Cortex of kidney (tissue), 1 donor: ENCODE measurements at places on chromosomes 2 and 18.

GRCh38 chr2:9230881-9231280 is 24.3 kb downstream of the ASAP2 start:
- no peak for DNase-seq

DNA sequence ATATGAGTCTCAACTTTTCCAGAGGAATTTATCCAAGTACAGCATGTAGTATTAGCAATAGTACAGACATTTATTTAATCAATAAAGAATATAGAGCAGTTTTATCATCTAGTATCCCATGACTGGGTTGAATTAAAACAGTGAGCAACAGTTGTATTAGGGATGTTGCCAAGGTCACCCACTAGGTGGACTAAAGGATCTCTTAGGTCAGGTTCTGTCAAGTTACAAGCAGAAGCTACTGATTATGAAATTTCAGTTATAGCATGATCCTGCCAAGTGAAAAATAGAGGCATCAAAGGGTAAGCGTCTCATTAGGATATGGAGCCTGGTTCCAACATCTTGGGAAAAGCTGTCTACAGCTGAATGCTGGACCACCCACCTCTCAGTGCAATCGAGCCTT is 52.1 kb upstream of the LAPTM4A start:
- no peak for DNase-seq

GRCh38 chr2:8270699-8271098 is 411.2 kb upstream of the ID2 start:
- DNase-seq, result no peak

DNA sequence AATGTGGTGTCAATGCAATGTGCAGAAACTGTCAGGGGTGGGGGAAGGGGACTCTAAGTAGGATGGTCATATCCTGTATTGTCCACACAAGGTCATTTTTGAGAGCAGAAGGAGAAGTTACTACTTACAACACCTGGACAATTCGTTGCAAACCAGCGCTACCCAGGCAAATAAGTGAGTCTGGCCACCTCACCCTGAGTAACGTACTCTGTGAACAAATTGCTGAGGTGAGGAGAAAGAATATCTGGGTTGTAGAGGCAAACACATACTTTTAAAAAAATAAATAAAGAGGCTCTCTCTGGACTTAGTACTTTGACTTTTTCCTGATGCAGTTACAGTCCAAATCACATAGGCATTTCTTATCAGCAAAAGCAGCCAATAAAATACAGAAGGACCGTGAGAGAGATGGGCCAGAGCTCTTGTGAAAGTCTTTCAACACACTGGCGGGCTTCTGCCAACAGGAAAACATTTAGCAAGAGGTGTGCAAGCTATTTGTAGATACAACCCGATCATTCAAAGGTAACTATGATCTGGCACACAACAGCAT is 268.2 kb upstream of the ID2 start:
- no peak for DNase-seq

- DNase-seq, result no peak
These were observed 140.6 kb upstream of the DNMT3A start for GRCh38 chr2:25482341-25482740.

GRCh38 chr2:1236606-1237005 is 176.7 kb upstream of the TPO start:
- DNase-seq, result no peak

- no peak for DNase-seq
These were observed 31.9 kb downstream of the ADI1 start for GRCh38 chr2:3487432-3487831.

- no peak for DNase-seq
These were observed 394.7 kb downstream of the FBXO15 start for GRCh38 chr18:73752965-73753364.

- no peak for DNase-seq
These were observed 33.5 kb downstream of the NOSTRIN start for GRCh38 chr2:168835969-168836368.

DNA sequence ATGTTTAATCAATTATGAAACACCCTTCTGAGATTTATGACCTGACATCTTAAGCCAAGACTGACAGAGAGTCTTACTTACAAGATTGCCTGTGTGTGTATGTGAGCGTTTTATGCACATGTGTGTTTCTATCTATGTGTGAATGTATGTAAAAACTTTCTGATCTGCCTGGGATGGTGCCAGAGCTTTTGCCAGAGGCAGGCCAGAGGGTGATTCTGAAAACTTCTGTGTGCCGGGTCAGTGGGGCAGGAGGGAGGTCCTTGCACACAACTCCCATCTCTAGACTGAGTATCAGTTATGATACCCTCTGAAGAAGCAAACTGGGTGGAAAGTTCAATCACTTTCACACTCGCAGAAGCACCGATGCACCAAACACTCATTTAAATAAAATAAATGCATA is 335.0 kb upstream of the NT5C1B start:
- no peak for DNase-seq

- no peak for DNase-seq
These were observed 694.5 kb downstream of the ADCYAP1 start for GRCh38 chr18:1599196-1599595.

GRCh38 chr2:216341121-216341520 is 31.2 kb downstream of the MARCHF4 start:
- DNase-seq, result no peak

- DNase-seq, result no peak
These were observed 203.9 kb downstream of the SMAD2 start for GRCh38 chr18:47726550-47726949.

DNA sequence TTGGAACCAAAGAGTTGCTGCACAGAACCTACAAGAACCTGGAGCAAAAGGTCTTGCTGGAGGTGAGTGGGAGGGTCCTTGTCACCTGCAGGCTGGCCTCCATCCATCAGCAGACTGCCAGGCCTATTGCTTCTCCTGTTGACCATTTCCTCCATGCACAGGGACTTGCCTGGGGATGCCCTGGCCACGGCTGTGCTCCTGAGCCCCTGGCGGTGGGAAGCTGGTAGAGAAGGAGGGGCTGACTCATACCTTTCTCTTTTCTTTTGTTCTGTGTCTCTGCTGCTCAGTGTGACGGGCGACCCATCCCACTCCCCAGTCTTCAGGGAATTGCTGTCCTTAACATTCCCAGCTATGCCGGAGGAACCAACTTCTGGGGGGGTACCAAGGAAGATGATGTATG is 102.6 kb downstream of the DGKD start:
- DNase-seq, result no peak

GRCh38 chr2:61670591-61671501 is 132.7 kb upstream of the XPO1 start:
- no peak for DNase-seq

DNA sequence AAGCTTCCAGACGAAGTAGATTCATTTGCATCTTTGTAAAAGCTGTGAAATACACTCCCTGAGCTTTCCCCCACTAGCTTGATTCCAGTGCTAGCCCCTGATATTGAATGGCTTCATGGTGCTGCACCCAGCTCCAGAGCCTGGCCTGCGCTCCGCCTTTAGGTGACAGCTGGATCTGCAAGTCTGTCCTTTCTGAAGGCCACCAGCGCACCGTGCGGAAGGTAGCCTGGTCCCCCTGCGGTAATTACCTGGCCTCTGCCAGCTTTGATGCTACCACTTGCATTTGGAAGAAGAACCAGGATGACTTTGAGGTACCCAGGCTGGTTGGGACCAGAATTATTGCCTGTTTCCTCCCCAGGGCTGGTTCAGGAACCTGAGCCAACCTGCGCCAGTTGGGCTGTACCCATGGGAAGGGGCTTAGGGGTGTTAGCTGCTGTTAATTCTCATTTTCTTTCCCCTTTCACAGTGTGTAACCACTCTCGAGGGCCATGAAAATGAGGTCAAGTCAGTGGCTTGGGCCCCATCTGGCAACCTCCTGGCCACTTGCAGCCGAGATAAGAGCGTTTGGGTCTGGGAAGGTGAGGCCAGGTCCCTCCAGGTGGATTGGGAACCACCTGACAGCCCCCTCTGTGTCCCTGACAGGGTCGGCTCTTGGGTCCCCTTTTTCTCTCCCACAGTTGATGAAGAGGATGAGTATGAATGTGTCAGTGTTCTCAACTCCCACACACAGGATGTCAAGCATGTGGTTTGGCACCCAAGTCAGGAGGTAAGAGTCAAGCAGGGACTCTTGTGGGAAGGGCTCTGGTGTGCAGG is 1.3 kb downstream of the CIAO1 start:
- no peak for DNase-seq

DNA sequence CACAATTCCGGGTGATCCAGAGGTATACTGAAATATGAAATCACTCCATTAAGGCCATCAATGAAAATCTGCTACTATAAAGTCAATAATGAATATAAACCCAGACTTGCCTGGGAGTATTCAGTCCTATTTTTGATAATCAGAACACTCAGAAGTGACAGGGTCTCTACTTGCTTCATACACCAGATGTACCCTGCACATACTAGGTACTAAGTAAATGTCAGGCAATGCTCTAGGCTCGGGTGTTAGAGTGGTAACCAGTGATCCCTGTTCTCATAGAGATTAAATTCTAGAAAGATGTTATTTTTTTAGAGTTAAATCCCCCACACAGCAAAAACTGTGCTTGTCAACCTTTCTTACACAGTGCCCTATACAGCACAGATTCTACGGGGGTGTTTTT is 12.3 kb downstream of the STAT1 start:
- DNase-seq, result no peak
